ENCODE measurements at places on chromosomes 3 and 15.

DNA sequence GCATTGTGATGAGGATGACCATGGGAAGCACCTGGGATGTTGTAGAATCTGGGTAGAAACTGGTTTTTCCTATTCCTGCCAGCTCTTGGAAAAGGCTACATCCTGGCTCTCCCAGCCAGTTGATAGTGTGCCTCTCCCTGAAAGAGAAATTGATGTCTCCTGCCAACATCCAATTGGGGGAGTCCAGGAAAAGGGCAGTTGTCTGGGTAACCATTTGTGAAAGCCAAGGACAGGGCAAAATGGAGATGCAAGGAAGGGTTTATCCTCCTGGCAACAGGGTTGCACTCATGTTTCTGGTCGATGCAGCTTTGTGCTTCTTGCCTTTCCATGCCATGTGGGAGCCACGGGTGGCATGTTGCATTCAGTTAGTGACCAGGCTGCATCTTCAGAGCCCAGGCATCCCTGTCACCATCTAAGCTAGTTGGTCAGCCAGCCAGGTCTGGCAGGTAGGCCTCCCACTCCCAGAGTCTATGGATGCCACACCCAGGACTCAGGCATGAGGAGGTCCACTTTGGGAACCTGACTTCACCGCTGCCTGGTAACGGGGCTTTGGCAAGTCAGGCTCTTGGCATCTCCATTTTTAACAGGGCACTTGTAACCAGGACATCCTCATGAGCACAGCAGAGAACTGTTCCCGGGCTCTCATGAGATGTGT lies 153.5 kb downstream of the DNAJB8 start:
- DNase-seq: no peak

GRCh38 chr3:195253923-195254432 lies 17.0 kb downstream of the XXYLT1 start:
- DNase-seq: no peak

DNA sequence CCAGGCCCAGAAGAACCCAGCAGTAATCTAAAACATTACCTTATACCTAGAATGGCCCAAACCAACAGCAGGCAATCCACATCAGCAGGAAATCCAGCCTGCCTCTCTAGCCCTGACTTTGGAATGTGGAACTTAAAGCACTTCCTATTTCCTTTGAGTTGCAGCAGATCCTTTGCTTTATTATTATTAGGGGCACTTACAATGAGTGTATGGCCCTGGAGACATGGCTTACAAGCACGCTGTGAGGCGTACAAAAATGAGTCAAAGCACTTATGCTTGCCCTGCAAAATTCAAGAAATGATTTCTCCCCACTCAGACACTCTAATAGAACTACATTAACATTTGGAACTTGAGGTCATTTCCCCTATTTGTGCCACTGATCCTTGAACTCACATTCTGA lies 9.5 kb upstream of the KNSTRN start:
- DNase-seq: no peak

- DNase-seq: peak; percentile 63
These were observed 18.7 kb upstream of the EOGT start for GRCh38 chr3:69032142-69032541.

GRCh38 chr3:124811436-124811835 lies 75.7 kb downstream of the ITGB5 start:
- DNase-seq: no peak

GRCh38 chr3:32420126-32421038 lies 28.7 kb downstream of the CMTM7 start:
- DNase-seq: peak; percentile 87
